Activated naive CD4-positive, alpha-beta T cell treated with Interleukin-2 at 50 U/mL for 16 hours (primary cell): ENCODE measurements at places on chromosomes 12 and 14.

GRCh38 chr12:105418821-105419291, 88.4 kb downstream of the C12orf75 start:
- DNase-seq = no peak

- DNase-seq = no peak
Measured at GRCh38 chr12:105765053-105766014, 373.4 kb downstream of the NUAK1 start.

DNA sequence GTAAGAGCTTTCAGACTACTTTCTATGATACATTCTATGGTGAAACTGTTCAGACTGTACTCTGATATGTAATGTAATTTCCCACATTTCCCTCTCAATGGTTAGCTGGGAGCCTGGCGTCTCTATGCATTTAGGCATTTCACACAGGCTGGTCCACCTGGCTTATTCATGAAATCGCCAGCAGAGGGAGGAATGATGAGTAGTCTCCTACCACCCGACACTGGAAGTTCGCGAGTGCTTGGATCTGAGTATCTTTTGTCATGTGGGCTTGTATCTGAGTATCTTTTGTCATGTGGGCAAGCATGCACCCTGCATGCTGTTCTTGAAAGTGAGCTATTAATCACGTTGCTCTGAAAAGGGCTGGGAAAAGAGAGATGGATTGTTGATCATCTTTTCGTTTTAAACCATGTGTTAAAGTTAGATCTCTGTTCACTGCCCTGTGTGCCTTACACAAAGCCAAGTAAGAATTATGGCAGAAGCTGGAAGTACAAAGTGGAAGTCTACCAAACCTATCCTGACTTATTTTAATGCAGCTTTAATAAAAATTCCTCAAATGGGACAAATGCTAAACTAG, 235.0 kb downstream of the ATP23 start:
- peak; percentile 11 for DNase-seq

- no peak for DNase-seq
Measured at GRCh38 chr12:6896846-6897435, 7.7 kb upstream of the LRRC23 start.

- no peak for DNase-seq
Measured at GRCh38 chr12:25979563-25979962, 21.1 kb downstream of the RASSF8 start.

DNA sequence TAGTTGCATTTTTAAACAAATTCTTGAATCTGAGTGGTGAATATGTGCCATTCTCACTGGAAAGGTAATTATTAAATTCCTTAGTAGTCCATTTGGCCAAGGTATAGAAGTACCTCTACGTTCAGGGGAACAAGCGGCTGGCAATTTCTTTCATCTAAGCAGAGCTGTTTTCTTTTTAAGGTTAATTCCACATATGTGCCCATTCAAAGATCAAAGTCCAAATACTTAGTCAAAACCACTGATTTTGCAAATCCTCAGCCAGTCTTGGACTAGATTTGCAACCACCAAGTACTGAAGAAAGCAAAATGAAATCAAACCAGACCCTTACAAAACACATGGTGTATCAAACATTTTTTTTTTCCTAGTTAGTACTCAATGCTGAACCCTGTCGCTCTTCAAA, 68.7 kb upstream of the JDP2 start:
- no peak for DNase-seq

- no peak for DNase-seq
Measured at GRCh38 chr12:130770413-130771028, 54.4 kb upstream of the RIMBP2 start.

- DNase-seq = no peak
Measured at GRCh38 chr14:41615011-41615595, 8.4 kb downstream of the LRFN5 start.

GRCh38 chr12:54054742-54055194, 1.1 kb downstream of the HOXC4 start:
- no peak for DNase-seq

- DNase-seq = no peak
Measured at GRCh38 chr12:80710727-80711449, 3.5 kb downstream of the MYF6 start.

DNA sequence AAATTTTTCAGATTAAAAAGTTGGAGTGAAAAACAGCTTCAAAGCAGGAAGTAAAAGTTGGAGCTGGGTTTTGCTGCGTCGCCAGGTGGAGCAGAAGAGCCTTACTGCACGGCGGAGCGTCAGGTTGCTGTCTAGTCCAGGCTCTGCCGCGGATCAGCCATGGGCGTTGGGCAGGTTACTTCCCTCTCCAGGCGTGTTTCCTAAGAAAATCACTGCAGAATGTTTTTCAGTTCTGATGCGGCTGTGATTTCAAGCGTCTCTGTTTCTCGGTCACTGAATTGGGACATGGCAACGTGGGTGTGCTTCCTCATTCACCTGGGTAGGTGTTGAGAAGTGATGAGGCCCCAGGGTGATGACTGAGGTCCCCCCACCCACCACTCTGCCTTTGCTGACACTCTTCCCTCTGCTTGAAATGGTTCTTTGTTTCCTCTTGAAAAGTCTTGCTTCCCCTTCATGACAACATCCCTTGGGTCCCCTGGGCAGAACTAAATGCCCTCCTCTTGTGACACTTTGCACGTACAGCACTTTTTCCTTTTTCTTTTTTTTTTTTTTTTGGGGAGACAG, 7.6 kb downstream of the EVL start:
- peak; percentile 72 for DNase-seq

GRCh38 chr12:39403376-39403775, 39.5 kb downstream of the KIF21A start:
- DNase-seq = no peak

DNA sequence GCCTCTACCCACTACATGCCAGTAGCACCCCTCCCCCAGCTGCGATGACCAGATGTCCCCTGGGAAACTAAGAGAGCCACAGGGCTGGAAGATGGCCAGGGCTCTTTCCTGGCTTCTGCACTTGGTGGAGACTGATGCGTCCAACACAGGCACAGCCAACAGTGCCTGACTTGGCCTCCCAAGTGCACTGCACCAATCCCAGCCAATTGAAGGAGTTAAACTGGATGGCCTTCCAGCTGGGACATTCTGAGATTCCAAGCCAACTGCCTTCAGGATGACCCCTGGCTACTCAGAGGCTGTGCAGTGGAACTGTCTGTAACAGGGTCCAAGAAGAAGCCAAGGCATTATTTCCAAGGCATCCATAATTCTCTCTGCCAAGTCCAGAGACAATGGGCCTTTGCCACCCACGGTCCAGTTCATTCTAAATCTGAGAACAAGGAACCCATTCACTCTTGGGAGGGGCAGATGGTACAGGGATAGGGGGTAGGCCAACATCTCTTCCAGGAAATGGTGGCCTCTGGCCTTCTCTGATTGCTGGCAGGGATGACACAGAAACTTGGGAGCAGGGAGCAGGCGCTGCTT, 35.2 kb downstream of the PRIMA1 start:
- DNase-seq = no peak

- DNase-seq = no peak
Measured at GRCh38 chr12:22656831-22657230, 31.9 kb downstream of the ETNK1 start.

DNA sequence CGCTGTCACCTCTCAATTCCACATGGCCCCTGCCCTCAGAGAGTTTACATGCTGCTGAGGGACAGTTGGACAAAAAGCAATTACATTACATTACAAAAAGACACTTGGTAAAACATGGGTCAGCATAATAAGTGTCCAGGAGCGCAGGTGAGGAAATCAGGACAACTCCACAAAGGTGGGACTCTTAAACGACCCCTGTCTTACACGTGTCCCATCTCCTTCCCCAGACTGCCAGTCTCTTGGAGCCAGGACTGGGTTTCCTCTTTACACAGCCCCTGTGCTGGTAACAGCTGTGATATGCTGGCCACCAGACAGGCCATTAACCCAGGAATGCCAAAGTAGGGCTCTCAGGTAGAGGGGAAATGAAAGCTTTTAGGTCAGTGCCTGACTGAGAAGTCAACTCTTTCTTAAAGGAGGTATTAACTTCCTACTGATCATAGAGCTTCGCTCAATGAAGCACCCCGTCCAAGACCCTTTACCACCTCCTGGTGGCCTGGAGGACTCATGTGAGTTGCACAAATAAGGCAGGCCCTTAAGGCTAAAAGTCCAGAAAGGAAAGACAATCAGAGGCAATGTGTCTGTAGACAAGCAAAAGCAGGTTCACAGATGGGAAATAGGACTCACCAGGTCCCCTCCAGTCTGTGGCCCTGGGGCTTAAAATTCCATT, 55.5 kb downstream of the ANO2 start:
- DNase-seq = no peak

DNA sequence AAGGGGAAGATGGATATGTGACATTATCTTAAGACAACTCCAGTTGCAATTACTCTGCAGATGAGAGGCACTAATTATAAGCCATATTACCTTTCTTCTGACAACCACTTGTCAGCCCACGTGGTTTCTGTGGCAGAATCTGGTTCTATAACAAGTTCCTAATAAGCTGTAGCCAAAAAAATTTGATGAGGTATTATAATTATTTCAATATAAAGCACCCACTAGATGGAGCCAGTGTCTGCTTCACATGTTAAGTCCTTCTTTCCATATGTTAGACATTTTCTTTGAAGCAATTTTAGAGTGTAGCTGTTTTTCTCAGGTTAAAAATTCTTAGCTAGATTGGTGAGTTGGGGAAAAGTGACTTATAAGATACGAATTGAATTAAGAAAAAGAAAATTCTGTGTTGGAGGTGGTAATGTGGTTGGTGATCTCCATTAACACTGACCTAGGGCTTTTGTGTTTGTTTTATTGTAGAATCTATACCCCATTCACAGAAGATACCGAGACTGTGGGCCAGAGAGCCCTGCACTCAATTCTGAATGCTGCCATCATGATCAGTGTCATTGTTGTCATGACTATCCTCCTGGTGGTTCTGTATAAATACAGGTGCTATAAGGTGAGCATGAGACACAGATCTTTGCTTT, 36.9 kb downstream of the PSEN1 start:
- DNase-seq = no peak

DNA sequence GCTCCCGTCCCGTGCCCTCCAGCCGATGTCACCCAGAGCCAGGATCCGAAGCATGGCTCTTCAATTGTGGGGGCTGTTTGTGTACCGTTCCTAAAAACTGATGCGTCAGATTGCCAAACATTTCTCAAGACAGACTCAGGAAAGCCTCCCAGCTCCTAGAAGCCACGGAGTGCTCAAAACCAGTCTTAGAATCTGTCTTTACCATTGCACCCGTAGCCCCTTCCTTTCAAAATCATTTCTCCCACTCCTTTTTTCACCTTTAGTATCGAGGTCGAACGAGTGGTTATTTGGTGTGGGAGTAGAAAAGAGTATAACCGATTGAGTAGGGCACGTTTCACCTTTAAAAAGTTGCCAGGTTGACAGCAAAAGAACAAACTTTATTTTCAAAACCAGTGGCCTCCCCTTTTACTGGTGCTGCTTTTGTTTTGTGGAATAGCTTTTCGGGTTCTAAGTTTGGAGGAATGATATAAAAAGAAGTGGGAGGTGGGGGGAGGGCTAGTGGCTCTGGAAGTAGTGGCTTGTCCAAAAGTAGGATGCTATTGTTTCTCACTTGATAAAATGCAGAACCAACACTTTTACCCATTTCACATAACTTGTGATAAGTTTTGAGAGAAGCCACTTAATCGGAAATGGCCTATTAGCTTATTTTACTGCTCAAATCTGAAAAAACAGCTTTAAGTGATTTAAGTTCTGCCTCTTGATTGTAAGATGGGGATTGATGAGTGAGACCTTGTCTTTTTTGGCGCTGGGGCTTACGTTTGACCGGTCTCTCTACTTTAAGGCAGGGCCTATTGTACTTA, 803 bp downstream of the STK38L start:
- DNase-seq = no peak

DNA sequence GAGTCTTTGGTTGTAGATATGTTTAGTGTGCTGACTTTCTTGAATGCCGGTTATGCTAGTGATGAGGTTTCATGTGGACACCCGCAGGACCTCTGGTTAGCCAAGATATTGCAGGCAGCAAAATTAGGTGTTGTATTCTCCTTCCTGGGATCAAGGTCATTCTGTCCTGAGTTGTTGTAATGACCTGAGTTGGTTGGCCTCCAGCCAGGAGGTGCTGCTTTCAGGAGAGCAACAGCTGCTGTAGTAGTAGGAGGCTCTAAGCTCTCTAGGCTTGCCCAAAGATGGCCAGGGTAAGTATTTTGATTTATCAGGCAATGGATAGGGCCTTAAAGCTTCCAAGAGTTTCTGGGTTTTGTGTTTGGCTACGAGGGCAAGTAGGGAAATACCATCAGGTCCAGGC, 56.0 kb upstream of the BDKRB2 start:
- DNase-seq = no peak

- no peak for DNase-seq
Measured at GRCh38 chr12:66203820-66204219, 14.8 kb downstream of the IRAK3 start.

DNA sequence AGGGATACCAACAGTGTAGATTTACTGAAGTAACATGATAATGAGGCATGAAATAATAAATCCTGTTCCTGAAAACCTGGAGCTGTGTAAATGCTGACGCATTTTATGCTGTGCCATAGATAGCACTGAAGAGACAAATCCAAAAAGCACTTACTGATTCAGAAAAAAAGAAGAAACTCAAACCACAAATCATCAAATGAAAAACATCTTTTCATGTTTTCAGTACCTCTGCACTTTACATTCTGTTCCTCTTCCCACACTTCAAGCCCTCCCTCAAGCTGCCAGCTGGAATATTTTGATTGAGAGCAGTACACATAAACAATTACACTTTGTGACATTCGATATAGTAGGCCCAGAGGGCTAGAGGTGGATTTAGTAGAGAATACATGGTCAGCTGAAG, 362.3 kb downstream of the NAV3 start:
- no peak for DNase-seq

- no peak for DNase-seq
Measured at GRCh38 chr14:89040080-89040459, 215.6 kb downstream of the TTC8 start.

DNA sequence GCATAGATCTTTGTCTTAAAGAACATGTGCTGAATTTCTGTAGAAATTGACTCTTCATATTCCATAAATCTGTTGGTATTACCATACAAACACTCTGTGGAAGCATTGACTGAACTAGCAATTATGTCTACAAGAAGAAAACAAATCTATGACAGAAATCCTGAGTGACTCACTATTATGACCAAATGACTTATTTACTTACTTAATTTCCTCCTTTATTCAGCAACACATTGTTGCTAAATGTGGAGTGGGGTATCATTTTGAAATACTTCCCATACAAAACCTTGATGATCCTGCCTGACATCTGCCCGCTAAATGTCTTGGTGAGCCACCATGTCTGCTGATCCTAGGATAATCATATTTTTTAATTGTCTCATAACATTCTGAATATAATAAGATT, 99.1 kb upstream of the SLCO1C1 start:
- DNase-seq = no peak

DNA sequence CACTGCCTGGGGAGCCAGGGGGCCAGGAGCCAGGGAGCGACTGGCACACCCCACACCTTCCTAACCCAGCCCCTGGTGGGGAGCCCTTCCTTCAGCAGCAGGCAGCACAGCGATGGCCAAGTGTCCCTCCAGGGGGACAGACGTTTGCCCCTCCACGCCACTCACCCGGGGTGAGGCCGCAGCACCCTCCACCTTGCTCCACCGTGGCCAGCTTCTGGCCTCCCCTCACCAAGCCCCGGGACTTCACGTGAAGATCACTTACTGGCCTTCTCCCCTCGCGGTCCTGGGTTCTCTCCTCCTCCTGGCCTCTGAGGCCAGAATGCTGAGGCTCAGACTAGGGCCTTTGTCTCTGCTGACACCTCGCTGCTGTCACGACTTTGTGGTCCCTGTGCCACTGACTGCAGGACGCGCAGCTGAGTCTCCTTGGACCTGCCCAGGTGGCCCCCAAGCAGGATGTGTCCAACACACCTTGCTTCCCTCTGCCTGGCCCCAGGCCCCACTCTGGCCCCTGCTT, 3.5 kb upstream of the ASPG start:
- DNase-seq = no peak

- DNase-seq = no peak
Measured at GRCh38 chr14:95196268-95196667, 38.9 kb upstream of the DICER1 start.
